ENCODE measurements at places on chromosomes 7 and 10.

DNA sequence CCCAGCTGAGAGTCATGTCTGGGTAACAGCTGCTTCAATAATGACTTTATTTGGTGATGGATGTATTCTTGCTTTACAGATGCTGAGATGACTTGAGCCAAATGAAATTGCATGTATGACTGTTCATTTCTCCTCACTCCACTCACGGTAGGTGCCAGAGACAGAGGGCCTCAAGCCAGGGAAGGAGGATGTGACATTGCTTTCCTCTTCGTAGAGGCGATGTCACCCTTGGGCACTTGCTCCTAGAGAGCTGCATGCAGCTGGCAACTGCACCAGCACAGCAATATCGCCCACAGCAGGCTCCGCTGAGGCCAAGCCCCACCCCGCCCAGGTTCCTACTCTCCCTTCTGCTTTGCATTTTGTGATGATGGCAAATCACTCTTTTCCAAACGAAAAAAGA, 116.6 kb upstream of the AOAH start:
- DNase-seq, result no peak

DNA sequence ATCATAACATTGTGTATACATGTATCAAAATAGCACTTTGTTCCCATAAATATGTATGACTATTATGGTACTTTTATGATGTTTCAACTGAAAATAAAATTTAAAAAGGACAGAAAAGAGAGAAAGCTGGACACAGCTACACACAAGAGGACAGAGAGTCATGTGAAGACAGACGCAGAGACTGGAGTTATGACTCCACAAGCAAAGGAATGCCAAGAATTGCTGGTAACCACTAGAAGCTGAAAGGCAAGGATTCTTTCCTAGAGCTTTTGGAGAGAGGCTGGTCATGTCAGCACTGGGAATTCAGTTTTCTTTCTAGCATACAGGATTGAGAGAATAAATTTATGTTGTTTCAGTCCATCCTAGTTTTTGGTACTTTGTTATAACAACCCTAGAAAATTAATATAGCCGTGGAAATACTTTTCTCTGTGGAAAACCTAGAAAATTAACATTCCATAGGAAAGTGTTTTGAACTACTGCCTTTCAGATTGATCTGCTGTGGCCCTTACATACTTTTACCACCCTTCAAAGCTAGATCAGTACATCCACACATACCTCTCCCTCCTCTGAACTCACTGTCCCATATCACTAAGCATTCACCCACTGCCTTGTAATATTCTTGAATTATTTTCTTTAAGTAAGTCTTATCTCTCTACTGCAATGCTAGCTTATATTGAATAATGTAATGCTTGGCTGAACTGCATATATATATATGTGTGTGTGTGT, 575.3 kb downstream of the IPMK start:
- DNase-seq, result no peak

DNA sequence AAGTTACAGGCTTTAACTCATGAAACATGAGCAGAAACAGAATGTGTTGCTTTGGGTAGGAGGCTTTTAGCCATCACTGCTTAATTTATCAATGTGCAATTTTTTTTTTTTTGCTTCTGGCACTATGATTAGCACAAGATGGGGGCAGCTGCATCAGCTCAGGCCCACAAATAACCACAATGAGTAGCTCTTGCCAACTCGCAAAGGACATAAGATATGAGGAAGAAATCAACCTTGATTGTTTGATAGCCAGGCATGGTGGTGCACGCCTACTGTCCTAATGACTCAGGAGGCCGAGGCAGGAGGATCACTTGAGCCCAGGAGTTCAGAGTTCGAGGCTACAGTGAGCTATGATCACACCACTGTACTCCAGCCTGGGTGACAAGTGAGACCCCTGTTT, 12.3 kb downstream of the NOD1 start:
- DNase-seq, result no peak

DNA sequence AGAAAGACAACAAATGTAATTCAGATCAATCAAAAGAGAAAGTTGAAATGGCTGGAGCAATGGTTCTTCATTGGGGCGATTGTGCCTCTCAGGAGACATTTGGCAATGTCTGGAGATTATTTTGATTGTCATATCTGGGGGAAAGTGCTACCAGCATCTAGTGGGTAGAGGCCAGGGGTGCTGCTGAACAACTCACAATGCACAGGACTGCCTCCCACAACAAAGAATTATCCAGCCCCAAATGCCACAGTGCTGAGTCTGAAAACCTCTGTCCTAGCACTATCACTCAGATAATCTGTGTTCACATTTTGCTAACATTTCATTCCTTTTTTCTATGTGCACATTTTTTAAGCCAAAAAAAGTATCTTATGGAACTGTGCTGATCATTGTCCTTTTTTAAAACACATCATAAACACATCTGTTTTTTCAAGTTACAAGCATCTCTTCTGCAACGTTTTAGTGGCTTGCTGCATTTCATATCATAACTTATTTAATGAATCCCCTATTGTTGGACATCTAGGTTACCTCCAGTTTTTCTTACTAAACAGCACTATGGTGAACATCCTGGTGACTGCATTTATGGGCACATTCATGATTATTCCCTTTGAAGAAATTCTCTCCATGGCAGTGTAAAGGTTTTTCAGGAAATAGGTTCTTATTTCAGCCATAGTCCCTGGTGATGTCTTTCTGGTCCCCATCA, 114.2 kb downstream of the C10orf105 start:
- DNase-seq, result no peak

DNA sequence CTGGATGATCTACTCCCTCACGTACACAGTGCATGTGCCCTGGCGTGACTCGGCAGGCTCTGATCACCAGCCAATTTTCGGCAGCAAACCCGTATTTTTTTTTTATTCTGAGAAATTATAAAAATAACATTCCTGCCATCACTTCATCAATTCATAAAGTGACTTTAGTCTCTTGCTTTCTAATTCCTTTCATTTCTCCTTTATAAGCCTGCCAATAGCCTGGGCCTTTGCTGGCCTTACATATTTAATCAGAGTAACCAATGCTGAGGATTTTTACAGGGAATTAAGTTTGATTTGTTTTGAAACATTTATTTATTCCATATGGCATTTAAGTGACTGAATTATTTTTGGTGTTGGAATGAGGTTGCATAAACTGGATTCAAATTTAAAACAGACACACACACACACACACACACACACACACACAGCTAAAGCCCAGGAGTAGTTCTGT, 140.8 kb downstream of the ETV1 start:
- DNase-seq, result no peak

- DNase-seq, result no peak
Observed at GRCh38 chr10:49651917-49652316, 27.5 kb upstream of the C10orf53 start.

DNA sequence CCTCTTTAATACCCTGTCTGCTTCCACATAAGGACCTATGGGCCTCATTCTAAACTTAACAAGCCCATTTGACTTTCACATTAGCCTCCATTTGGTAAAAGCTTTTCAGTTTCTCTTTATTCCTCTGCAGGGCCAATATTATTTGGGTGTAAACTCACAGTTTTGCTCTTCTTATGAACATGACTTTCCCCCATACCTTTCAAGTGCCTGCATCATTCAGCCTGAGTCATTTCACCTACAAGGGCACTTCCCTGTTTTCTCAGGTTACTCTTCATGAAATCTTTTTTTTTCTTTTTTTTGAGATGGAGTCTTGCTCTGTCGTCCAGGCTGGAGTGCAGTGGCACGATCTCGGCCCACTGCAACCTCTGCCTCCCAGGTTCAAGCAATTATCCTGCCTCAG, 1258.1 kb upstream of the CELF2 start:
- no peak for DNase-seq

DNA sequence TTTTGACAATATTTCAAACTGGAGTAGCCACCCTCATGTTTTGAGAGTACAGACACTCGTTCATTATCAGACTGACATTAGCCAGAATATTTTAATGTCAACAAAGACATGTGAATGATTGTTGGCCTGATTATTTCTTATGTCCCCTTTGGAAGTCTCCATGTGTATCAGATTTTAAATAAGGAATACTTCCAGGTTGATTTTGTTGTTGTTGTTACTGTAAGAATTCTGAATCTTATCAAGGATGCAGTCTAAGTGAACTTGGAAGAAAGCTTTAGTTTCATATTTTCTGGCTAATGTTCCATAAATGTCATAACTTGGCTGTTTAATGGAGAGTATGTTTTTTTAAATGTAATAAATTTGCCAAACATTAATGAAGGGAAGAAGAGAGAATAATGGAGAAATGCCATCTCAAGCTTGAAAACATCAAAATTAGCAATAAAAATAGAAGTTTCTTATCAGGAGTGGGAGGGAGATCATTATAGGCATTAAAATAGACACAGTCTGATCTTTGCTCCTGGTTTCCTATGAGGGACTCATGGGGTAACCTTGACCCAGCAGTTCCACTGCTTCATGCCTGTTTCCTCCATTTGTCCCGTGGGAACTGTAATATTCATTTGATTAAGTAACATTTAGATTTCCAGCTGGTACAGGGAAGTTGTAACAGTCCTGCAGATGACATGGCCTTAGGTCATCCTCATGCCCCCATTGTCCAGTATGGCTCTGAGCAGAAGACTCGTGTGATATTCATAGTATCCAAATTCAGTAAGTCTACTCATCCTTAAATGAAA, 122.4 kb upstream of the KIAA1217 start:
- no peak for DNase-seq

- DNase-seq, result no peak
Observed at GRCh38 chr7:15168489-15168888, 265.9 kb upstream of the DGKB start.

DNA sequence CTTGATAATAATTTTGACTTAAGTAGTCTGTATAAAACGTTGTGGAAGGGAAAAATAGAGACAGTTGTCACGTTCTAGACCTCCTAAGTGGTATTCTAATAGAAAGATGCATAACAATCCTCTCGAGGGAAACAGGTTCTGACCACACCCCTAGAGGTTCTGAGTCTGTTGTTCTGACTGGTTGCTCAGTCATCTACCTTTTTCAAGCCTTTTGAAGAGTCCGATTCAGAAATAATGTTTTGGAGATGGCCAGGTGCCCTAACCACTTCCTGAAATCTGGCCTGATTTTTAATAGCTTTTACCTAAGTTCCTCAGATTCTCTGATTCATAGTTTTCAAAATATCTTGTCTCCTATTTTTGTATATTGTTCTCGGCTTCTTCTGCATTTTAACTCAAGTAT, 175.6 kb downstream of the HDAC9 start:
- DNase-seq, result no peak

DNA sequence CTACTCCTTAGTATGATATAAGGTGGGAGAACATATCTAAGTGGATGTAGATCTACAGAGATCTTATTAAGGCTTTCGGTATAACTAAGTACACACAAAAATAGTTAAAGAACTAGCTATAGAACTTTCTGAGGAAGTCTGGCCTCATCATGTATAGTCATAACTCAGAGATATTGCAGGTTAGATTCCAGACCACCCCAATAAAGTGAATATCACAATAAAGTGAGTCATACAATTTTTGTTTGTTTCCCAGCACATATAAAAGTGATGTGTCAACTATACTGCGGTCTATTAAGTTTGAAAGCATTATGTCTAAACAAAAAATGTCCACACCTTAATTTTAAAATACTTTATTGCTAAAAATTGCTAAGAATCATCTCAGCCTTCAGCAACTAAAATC, 24.7 kb upstream of the SEMA3A start:
- DNase-seq, result no peak

DNA sequence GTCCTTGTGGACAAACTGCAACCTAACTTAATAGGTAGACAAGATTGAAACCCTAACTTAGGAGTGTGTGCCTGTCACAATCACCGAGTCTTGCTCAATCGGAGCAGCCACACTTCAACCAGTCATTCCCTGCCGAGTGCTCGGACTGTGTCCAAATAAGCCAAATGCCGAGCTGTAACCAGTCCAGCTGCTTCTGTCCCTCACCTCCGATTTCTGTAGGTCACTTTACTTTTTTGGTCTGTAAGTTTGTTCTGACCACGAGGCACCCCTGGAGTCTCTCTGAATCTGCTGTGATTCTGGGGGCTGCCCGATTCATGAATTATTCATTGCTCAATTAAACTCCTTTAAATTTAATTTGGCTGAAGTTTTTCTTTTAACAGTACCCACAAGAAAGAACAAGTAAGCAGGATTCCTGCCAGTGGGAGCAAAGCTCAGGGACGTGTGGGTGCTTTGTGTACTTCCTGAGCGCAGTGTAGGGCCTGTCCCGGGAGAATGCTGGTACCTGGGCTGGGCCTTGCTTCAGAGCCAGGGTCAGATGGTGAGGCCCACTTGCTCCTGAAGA, 140.1 kb downstream of the ACTR3B start:
- no peak for DNase-seq
